Activated T-cell treated with anti-CD3 and anti-CD28 coated beads for 4 hours (primary cell): ENCODE measurements at places on chromosomes 1 and 21.

GRCh38 chr1:167635156-167635648, 5.2 kb downstream of the RCSD1 start:
- no peak for DNase-seq

DNA sequence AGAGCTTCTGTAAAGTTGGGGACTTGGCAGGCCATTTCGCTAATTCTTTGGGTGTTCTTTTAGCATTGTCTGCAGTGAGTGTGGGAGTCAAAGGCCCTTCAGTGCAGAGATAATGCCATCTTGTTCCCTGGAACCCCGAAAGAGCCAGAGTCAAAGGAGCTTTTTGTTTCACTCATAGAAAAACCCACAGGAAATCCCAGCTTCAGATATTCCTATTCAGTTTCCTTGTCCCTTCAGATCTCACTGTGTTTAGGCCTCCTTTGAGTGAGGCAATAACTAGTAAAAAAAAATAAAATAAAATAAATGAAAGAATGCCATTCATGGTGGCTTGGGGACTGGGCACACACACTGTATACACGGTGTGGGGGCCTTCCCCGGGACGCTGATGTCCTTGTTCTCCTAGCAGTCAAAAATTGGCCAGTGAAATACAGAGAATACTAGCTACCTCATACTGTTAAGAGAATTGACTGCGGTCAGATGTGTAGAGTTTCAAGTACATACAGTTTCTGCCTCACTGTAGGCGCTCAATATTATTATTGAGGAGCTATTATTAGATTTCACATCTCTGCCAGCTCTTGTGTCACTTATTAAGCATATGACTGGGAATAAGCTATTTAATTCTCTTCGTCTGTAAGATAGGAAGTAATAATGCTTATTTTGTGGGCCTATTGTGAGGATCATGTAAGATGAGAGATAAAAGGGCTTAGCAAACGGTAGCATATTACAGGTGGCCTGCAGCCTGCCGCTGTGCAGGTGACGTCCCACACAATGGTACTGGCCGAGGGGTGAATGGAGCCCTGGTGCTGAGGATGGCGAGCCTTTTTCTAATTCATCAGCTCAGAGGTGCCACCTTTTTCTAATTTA, 16.7 kb downstream of the DISC1 start:
- DNase-seq, result no peak

DNA sequence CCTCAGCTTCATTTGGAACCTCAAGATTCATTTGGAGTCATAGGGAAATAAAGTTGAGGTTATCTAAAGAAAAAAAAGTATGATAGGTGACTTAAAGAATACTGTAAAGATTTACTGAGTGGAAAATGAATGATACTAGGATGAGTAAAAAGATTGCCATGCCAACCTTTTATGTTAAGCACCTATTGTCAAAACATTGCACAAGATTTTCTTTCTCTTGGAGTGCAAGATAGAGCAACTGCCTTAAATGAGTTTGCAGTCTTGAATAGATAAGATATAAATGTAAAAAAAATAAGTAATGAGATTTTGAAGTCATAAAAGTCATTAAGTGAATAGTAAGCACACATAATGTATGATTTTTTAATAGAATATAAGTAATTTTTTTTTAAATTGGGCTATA, 5.1 kb upstream of the ANGPTL1 start:
- no peak for DNase-seq

DNA sequence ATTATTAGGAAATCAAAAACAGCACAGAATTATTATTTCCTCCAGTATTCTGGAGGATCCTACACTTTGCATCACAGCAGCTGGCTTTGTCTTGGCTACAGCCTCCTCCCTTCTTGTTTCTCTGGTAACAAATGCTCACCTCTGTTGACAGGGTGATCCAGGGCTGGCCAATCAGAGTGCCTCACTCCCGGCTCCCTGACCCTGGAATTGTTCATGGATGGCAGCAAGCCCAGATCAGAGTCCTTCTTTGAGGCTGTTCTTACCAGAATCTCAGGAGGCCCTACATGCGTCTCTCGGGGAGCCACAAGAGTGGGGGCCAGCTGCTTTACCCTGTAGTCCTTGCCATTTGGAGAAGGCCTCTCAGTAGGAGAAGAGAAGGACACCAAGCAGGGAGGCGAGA, 48.4 kb upstream of the IGSF5 start:
- DNase-seq, result no peak

- no peak for DNase-seq
Observed at GRCh38 chr1:84145068-84145467, 997 bp downstream of the PRKACB start.

DNA sequence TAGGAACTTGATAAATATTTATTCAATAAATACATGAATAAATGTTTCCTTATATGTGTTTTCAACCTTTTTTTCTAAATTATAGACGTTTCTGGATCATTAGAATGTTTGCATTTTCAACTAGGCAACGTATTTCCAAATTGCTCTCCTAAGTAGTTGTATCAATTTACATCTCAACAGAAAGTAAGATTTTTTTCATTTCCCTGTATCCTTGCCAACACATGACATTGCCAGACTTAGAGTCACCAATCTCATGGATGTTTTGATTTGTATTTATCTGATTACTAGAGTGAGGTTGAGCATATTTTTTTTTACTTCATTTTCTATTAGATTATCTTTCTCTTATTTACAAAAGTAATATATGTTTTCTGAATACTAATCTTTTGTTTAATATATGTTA, 22.2 kb upstream of the SMG7 start:
- DNase-seq, result no peak

DNA sequence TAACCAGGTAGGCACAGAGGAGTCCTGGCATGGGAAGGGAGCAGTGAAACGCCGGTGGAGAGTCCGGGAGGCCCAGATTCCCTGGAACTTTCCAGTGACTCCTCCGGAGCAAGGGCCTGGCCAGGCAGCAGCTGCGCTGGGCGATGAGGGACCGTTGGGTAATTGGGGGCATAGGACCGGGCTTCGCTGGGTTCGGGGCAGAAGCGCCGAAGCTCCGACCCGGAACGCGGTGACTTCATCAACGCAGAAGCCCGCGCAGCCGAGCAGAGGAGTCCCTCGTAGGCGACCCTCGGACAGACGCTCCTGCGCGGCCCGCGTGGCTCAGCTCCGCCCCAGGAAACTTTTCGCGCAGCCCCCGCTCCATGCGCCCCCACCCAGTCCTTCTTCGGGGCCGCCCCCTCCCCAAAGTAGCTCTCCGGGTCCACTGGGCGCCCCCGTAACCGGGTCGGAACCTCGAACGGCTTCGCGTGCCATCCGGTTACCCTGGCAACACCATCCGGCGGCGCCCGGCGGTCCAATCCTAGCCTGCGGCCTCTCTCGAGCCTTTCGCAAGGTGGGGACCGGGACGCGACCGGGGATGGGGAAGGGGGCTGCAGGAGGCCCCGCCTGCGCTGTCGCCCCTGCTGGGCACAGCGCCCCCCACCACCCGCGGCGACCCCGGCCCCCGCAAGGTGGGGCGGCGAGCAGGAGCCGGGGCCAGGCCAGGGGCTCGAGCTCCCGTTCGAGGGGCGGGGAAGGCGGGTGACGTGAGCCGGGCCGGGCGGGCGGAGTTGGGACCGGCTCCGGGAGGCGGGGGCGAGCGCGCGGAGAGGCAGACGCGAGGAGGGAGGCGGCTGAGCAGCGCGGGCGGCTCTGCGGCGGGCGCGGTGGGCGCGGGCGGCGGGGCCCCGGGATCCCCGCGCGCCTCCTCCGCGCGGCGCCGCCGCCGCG, at the start of gene AJAP1:
Gene AJAP1, plus strand, starts transcription at position 814 of the 930 bp plus-strand sequence. CDS start 817 bp downstream, outside the sequence.
- no peak for DNase-seq

GRCh38 chr1:244349103-244349531, 102.6 kb downstream of the ADSS2 start:
- no peak for DNase-seq

GRCh38 chr1:185529673-185530072, 204.5 kb upstream of the HMCN1 start:
- DNase-seq, result no peak

- DNase-seq, result no peak
Observed at GRCh38 chr21:27647401-27647800, 680.5 kb upstream of the ADAMTS5 start.

- no peak for DNase-seq
Observed at GRCh38 chr1:217021400-217021799, 298.2 kb upstream of the ESRRG start.

DNA sequence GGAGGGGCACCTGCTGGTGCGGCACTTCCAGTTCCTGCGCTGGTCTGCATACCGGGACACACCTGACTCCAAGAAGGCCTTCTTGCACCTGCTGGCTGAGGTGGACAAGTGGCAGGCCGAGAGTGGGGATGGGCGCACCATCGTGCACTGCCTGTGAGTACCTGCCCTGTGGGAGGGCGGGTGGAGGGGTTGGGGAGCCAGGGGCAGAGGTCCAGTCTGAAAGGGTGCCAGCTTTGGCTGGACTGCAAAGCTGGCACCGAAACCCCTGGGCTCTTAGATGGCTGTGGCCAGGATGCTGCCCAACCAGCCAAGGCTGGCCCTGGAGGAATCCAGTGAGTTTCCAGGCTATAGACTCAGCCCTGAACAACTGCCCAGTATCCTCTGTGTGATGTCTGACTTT, 87.3 kb downstream of the PTPRU start:
- no peak for DNase-seq

DNA sequence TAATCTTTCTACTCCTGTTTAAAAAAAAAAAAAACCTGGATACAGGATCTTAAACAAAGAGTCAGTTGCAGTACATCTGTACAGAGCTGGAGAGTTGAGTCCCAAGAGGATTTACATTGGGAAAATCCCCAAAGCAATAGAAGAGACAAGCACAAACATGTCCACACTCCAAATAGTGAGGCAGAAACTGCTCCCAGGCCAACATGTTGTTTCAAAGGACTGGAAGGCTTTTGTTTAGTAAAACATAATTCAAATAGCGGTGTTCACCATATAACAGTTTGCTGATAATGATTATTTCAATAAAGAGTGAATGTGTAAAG, 425.4 kb downstream of the ADGRL2 start:
- no peak for DNase-seq

DNA sequence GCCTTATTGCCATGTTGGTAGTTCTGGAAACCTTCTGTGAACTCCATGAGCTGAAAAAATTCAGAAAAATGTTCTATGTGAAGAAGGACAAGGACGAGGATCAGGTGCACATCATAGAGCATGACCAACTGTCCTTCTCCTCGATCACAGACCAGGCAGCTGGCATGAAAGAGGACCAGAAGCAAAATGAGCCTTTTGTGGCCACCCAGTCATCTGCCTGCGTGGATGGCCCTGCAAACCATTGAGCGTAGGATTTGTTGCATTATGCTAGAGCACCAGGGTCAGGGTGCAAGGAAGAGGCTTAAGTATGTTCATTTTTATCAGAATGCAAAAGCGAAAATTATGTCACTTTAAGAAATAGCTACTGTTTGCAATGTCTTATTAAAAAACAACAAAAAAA, 57.4 kb downstream of the KCNK1 start:
- DNase-seq, result no peak
